ENCODE measurements at places on chromosomes 16 and 17. TPM values are rescaled to one million over a fixed set of nuclear protein-coding genes. Genes with fewer than 3 reads are reported as not detected.

- DNase-seq, result no peak
These were observed 385.9 kb downstream of the CPPED1 start for GRCh38 chr16:12417815-12418211.

HSD17B2 gene
- total RNA-seq, result not detected

GRCh38 chr16:85330694-85331188 is 218.5 kb upstream of the CIBAR2 start:
- DNase-seq, result peak; percentile 54

DNA sequence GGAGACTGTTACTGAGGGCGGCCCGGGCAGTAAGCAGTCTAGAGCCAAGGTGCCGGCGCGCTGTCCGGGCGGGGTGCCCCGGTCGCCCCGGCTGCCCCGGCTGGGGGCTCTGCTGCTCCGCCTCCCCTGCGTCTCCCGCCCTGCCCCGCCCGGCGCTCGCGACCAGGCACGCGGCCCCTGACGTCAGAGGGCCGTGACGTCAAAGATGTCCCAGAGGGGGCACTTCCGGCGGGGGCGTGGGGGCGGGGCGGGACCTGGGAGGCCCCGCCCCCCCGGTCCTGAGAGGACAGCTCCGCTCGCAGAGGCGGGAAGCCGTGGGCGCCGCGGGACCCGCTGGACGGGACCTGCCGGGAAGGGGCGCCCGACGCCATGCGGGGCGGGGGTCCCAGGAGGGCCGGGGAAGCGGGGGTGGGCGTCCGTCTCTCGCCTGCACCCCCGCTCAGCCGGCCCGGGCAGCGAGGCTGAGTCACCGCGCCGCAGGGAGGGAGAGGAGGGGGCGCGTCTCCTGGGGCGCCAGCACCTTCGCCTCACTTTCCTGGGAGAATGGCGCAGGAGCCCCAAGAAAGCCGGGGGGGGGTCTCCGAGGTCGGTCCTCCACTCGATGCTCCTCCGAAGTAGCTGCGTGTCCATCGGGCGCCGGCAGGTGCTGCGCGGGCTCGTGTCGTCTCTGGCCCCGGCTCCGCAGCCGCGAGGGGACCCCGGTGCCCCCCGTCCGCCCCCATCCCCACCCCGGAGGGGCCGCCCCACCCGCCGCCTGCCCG is 4.4 kb upstream of the HIC1 start:
- peak; percentile 77 for DNase-seq

DNA sequence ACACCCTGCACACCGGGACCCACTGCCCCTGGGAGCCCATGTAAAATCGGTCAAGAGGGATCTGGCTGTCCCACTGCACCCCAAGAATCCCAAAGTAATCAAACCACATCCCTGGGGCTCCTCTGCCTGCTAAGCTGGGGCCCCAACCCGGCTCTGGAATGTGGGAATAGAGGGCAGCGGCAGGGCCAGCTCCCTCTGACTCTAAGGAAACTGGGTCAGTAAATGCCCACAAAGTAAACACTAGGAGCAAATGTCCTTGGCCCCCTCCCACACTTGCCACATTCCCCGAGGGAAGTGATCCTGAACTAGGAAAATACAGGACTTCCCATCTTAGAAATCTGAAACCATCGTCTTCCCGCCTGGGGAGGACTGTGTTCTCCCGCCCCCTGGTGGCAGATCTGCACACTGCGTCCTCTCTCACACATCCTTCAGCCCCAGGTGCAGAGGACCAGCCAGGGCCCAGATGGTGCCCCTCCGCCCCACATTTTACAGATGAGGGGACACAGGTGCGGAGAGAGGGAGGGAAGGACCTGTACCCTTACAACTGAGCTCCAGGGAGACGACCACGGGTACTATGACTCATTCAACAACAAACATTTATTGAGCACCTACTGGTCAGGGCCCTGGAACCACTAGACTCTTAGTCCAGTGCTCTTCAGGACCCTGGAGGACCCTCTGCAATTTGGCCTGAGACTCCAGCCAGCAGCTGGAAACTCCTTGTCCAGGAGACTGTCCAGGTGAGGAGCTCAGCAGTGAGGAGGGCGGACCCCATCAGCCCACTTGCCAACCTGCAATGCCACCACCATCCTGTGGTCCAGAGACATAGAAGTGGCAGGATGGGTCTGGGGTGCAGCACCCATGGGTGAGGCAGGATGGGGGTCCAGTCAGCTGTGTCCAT is 10.1 kb downstream of the P3H4 start:
- DNase-seq, result peak; percentile 82

GRCh38 chr17:27423651-27424050 is 32.6 kb upstream of the KSR1 start:
- no peak for DNase-seq

METTL22 gene
- 26.7 TPM for total RNA-seq

GRCh38 chr16:75483222-75483621 is 12.0 kb downstream of the CHST6 start:
- DNase-seq, result no peak

DNA sequence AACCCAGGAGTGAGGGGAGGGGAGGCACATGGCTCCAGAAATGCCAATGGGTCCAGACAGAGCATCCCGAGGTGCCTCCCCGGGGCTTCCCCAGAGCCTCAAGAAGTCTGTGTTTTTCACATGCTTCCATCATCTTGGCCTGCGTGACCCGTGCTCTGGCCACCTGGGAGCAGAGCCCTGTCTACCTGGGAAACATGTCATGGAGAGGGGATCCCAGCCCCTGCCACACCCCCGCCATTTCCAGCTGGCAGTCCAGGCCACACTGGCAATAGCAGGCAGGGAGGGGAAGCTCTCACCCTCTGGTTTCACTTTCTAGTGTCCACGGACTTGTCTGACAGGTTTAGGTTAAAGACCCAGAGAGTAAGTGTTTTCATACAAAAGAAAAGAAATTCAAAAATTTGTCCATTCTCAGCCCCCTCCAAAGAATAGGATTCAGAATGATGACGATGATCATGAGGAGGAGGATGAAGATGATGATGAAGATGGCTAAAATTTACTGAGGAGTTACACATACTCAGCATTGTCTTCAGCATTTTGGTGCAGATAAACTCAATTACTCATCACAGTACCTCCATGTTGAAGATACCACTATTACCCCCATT is 9.0 kb downstream of the SMIM5 start:
- DNase-seq, result no peak

DNA sequence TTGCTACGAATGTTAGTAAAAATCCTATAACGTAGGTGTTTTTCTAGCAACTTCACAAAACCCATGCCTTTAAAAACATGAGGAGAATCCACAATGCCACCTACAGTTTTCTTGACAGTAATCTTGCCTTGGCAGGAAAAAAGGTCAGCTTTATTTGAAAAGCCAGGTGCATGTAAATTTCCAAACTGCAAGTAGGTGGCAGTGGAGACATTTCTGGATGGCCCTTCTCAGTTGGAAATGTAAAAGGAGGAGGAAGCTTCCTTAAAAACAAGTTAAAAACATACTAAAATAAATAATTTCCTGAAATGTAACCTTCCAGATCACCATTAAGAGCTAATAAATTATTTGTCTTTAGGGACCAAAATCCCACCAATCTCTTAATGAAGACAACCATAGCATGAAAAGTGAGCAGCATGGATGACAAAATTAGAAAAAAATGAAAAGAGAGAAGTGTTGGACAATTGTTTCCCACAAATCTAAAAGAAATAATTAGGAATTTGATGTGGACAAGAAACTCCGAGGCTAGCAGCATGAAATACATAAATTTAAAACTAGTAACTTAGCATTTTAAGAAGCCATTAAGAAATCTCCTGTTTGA is 152.2 kb downstream of the SNX11 start:
- no peak for DNase-seq

GRCh38 chr16:71407731-71408130 is 34.1 kb downstream of the TLE7 start:
- DNase-seq, result no peak

- DNase-seq, result no peak
These were observed 30.1 kb downstream of the HOXB1 start for GRCh38 chr17:48500435-48501426.

DNA sequence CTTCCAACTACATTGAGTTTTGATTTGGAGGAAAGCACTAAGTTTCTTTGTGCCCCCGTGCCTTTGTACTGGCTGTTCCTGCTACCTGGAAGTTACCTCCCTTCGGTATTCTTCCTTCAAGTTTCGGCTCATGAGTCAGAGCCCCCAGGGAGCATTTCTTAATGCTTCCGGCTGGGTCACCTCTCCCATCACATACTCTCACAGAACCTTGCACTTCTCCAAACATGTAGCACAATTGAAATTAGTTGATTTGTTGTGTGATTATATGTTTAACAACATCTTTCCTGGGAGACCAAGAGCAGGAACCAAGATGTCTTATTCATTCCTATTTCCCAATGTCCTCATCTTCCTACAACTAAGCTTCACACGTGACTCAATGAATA is 158.6 kb upstream of the CDH5 start:
- DNase-seq, result no peak

ACSM3 gene
- 5.1 TPM for total RNA-seq

GRCh38 chr16:1656808-1657617 is 21.1 kb upstream of the JPT2 start:
- no peak for DNase-seq

GRCh38 chr16:31216422-31217135 is at the start of gene PYDC1:
TSS of gene PYDC1 (minus strand) at chr16:31217135. CDS start at chr16:31217028, 107 bp downstream.
- no peak for DNase-seq

DNA sequence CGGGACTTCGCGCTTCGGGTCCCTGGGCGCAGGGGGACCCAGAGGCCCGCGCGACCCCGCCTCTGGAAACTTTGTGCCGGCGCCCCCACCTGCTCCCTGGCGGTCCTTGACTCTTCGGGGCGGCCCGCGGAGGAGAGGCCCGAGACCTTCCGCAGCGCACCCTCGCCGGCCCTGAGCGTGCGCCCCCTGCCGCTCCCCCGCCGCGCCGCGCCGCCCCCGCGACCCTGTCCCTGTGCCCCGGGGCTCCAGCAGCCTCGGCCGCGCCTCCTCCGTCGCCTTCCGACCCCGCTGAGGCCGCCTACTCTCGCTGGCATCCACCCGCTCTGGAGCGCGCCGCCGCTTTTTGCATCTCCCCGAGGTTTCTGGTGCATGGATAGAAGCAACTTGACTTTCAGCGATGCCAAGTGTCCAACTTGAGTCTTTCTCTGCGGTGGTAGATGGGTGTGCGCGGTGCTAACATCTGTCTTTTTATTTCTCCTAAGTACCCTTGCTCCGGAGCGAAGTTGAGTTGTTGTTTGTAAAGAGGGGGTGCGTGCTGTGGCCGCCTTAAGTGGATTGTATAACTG is 414 bp downstream of the DUSP14 start:
- peak; percentile 78 for DNase-seq

LUC7L gene
- total RNA-seq, result 56.1 TPM

DNA sequence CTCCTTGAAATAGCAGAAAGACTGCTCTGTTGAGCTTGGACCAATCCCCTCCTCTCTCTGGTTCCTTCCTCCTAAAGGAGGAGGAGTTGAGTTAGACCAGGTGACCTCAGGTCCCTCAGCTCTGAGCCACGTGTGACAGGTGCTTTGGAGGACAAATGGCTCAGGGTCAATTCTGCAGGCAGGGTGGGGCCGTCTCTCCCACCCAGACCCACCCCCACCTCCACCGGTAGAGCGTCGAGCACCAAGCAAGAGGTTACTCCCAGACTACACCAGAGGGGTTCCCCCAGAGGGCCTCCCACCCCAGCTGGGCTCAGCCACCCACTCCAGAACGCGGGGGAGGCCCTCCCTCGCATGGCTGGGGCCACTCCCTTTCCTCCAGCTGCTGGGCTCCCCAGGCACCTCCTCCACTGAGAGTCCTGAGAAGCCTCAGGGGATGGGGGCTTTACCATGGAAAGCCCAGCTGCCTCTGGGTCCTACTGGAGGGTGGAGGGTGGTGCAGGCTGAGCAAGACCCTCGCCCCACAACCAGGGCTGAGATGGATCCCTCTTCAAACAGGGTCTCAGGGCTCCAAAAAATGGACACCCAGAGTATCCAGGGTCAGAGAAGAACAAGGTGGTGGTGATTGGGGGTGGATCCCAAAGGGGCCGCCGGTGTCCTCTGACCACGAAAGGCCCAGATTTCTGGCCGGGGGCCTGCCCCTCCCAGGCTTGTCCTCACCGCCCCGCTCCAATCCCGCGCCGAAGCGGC is 7.6 kb downstream of the MYO1C start:
- DNase-seq, result peak; percentile 56

- no peak for DNase-seq
These were observed 6.4 kb downstream of the NFE2L1 start for GRCh38 chr17:48054238-48055185.

- no peak for DNase-seq
These were observed at the start of gene CCL8 for GRCh38 chr17:34319039-34319483. TSS of gene CCL8 (plus strand) at chr17:34319435. CDS start at chr17:34319502, 67 bp downstream.

GRCh38 chr17:3915995-3916696 is at the start of gene P2RX1:
TSS of gene P2RX1 (minus strand) at chr17:3916465. CDS start at chr17:3916225, 240 bp downstream.
- DNase-seq, result peak; percentile 70

SCGB1C2 gene
- not detected for total RNA-seq

GRCh38 chr17:70804161-70804560 is 634.8 kb downstream of the KCNJ2 start:
- DNase-seq, result no peak

DNA sequence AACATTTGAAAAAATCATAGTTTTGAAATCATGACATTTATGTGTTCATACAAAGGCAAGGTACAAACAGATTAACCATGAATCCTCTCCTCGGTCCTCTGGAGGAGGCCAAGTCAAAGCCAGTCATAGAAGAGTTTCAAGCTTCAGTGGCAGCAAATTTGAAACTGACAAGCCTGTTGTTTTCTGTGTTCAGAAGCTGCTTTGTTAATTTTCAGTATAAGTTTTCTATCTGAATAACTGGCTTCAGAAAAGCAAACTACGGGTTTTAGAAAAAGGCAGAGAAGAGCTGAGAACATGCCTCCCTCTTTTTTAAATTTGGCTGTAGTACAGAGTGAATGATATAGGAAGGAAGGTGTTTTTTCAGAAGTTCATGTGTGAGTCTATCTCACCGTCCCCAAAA is 79.6 kb upstream of the CLEC18B start:
- DNase-seq, result no peak

ITGB3 gene
- 0.29 TPM for total RNA-seq

DNA sequence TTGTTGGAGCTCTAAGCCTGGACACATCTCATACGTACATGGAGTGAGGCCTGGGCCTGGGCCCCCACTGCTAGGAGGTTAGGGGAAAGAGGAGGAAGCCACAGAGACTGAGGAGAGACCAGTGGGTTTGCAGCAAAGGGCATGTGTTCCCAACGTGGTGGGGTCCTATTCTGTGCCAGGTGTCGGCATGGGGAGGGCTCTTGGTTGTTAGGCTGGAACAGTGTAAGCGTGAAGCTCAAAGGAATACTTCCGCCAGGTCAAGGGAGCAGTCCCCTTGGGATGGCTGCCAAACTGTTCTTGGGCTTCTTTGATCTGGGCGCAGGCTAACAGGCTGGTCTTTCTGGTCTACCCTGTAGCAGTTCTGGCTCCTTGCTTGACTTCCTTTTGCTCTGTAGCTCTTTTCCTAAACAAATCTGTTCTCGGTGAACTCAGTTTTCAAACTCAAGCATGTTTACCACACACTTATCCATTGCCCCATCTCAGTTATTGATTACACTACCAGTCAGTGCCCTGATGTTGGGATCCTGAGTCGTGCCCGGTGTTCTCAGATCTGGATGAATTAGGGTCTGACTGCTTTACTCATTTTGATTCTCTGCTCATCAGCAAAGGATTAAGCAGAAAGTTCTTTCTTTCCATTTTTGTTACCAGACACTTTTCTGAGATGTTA is 36.4 kb downstream of the GPT2 start:
- no peak for DNase-seq

GRCh38 chr16:89993377-89993776 is 25.9 kb downstream of the DBNDD1 start:
- DNase-seq, result no peak
